GM04503 (cell line): ENCODE measurements at places on chromosomes 6 and 20.

DNA sequence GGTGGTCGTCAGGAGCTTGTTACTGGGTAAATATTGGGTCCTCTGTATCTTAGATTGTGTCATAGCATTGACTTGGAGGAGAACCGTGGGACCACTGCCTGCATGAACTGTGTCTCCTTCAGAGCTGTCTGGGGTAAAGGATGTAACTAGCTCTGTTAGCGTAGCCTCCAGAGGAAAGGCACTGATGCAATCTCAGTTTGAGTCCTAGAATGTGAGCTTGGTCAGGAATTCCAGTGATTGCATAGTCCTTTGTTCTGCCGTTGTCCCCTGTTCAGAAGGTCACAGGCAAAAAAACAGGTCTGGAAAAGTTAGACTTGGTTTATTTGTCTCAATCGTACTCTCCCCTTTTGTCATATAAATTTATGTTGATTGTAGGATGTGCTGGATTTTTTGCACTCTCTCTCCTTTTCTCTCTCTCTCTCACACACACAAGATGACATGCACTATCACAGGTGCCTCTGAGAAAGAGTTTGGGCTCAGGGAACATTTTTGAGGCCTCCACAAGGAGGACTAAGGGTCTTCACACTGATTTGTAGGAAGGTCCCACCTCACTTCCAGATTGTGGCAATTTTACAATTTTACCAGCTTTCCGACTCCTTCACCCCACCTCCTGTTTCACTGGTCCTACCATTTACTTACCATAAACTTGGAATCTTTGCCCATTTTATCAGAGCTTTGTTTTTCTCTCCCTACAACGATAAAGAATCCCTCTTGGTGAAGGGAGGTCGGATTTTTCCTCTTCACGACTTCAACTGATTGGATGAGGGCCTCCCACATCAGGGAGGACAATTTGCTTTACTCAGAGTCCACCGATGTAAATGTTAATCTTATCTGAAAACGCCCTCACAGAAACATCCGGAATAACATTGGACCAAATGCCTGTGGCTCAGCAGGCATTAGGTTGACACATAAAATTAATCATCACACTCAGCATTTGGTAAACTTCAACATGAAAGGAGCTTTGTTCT lies 7.0 kb upstream of the DACT2 start:
- DNase-seq: no peak

- DNase-seq: no peak
Observed at GRCh38 chr20:57071283-57071731, 195.1 kb downstream of the BMP7 start.

DNA sequence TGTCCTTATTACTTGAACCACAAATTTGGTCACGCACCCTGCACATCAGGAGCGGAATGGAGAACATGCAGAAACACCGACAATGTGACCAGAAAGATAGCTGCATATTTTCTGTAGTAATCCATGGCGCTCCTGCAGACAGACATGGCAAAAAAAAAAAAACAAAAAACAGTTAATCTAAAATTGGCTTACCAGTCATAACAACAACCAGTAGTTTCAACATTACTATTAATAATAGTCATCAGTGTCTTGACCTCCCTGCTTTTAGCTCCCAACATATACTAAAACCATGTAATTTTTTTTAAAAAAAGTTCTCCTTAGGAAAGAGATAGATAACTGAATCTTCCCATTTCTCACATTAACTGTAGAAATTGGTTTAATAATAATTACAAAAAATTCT lies 6.8 kb downstream of the CGA start:
- no peak for DNase-seq

- DNase-seq: no peak
Observed at GRCh38 chr6:6312901-6313441, 7.5 kb downstream of the F13A1 start.

DNA sequence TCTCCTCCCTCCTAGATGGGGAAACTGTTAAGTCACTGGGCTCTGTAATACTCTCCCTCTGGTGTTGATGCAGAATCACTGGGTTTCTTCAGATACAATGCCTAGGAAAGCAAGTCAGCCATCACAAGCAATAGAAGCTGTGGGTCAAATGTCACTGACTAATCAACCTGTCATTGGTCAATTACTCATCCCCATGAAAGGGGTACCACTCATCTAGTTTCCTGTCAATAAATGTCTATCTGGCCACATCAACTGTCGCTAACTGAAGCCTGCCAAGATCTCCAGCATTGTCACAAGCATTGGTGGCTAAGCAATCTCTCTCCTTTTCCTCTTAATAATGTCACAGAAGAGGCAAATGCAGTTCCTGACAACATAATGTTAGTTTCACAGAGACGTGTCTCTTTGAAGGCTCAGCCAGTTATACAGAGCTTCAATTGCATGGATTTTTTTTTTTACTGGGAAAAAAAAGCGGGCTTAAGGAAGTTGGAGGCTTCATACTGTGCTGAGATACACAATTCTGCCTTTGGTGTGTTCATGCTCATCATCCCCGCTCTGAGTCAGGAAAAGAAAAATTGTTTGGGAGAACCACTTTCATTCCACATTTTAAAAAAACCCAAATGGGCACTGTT lies 355.9 kb downstream of the BTBD9 start:
- no peak for DNase-seq

GRCh38 chr6:116246089-116246488 lies 7.8 kb downstream of the TSPYL4 start:
- DNase-seq: no peak

GRCh38 chr20:62696434-62696957 lies 12.1 kb upstream of the NTSR1 start:
- no peak for DNase-seq

DNA sequence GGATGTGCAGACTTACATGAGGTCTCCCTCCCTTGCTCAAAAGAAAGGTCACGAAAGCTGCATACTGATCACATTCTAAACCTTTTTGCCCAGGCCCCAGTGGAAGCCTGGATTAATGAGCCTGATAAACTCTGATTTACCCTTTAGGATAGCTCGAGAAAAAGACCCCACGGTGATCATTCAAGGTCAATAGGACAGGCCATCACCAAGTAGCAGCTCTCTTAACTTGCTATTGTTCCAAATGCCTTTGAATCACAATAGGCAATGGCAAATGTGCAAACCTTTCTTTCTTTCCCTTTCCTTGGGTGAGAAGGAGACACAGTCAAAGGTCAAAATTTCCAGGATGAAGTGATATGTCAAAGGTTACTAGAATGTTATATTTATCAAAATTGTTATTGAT lies 327.3 kb downstream of the HDGFL1 start:
- DNase-seq: no peak

GRCh38 chr6:88650029-88650619 lies 313.3 kb downstream of the RNGTT start:
- peak; percentile 71 for DNase-seq

DNA sequence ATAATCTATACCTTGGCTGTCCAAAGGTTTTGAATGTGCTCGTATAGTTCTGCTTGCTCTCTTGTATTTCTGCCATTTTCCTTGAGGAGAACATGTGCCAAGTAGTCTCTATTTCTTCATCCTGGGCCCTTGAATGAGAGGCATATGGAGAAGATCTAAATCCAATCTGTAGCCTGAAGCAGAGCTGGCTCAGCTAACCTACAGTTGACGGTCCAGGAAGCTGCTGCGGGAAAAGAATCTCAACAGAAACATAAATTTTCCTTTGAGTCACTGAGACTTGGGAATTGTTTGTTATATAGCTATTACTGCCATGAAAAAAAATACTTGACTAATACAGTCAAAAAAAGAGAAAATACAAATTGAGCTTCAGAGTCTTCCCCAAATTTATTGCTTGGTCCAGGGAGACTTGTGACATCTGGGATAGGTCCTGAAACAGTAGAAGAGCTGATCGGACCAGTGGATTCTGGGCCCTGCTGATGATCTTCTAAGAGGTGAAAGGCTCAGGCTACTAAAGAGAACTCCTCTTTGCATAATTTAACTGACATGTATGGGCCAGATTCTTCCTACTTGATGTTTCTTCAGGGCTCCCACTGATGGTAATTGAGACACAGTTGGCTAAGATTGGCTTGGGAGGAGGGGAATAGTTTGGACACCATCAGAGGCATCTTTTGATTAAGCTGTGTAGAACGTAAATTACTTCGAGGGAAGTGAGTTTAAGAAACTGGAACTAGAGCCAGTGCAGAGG lies 29.9 kb upstream of the PLCB4 start:
- peak; percentile 77 for DNase-seq
